ENCODE measurements at places on chromosomes 11 and 22.

GRCh38 chr11:69501891-69502860 is 20.7 kb downstream of the LINC01488 start:
- DNase-seq, result no peak

DNA sequence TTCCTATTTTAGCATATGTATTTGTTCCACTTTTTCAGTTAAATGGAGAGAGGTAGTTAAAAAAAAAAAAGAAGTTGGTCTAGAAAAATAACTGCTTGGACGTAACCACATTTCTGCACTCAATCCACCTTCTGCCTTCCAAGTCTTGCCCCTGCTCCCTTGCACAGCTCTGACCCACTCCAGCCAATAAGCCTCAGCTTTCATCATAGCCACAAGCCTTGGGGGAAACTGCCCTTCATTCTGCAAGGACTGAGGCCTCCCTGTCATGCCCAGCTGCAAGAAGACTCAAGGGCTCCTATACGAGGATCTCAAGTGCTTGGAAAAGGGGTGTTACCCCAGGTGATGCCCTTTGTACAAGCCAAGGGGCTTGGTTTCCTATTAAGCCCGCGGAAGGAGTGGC is 36.0 kb upstream of the OAF start:
- no peak for DNase-seq

- DNase-seq, result no peak
Measured at GRCh38 chr11:118437208-118438125, 1.2 kb downstream of the KMT2A start.

- no peak for DNase-seq
Measured at GRCh38 chr22:41280065-41280464, 5.9 kb downstream of the RANGAP1 start.
